ENCODE measurements at places on chromosomes 2 and 18.

- no peak for DNase-seq
Observed at GRCh38 chr2:175462246-175462645, 280.7 kb upstream of the ATP5MC3 start.

GRCh38 chr2:22894761-22895160 lies 490.2 kb upstream of the KLHL29 start:
- no peak for DNase-seq

DNA sequence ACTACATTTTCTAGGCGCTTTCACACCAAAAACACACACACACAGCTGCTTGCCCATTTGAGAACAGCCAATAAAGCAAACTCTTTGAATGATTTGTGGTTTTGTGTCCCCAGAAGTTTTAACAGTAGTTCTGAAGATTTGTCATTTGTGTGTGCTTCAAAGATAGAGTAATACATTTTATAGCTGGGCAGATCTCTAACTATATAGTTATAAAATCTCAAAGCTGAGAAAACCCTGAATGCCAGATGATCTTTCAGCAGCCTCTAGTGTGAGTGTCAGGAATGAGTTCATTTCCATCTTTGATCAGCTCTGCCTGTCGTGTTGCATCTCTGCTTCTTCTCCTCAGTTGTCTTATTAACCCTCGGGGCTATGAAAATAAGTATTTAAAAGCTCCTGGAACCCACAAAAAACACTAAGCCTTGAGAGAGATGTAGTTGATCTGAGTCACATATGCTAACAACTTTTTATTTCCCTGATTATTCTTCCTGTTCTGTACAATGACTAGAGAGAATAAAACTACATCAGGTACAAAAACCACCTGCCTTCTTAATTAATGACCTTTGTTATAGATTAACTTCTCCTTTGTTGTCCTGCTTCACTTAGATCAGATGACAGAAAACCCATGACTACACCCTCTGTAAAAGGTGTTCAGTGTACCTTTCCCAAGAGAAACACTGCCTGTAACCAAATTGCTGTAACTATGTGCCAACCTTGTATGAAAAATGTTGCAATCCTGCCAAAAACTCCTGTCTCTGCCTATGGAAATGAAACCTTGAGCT lies 30.0 kb upstream of the SLC3A1 start:
- no peak for DNase-seq

DNA sequence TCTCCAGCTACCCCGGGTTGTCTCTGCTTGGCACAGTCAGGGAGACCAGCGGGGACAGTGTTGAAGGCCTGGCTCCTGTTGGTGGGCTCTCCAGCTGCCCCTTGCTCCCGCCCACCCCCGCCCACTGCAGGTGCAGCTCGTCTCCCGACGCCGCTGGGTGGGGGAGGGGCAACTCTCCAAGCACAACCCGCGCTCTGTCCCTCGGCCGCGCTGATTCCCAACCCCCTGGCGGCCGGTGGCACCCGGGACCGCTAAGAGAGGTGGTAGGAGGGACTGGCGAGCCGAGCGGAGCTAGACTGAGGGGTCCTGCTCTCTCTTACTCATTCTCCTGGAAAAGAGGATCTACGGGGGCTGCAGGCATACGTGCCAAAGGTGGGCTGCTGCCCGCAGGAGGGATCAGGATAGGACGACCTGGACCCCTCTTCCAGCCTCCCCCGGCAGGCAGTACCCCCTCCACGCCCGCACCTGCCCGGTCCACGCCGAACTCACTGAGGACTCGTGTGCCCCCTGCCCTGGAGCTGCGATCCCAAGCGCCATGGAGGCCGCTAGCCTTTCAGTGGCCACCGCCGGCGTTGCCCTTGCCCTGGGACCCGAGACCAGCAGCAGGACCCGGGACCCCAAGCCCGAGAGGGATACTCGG lies 44.5 kb downstream of the DDX18 start:
- DNase-seq, result no peak

DNA sequence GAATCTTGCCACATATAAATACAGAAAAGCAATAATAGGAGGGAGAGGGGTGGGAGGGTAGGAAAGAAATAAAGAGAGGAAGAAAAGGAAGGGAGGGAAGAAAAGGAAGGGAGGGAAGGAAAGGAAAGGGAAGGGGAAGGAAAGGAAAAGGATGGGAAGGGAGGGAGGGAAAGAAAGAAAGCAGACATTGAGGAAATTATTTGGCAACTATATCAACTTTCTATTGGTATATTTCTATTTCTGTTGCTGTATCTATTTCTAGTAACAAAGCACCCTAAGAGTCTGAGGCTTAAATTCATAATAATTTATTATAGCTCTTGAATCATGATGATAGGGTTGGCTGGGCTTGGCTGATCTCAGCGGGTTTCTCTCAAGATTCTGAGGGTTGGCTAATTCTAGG lies 648.0 kb downstream of the CCDC85A start:
- no peak for DNase-seq

- peak; percentile 12 for DNase-seq
Observed at GRCh38 chr18:74496508-74497323, 553 bp downstream of the CNDP2 start.

GRCh38 chr2:227308784-227309183 lies 16.3 kb upstream of the MFF start:
- DNase-seq, result no peak

- no peak for DNase-seq
Observed at GRCh38 chr2:1739322-1739957, 4.9 kb downstream of the PXDN start.

GRCh38 chr2:217672472-217672871 lies 330.3 kb downstream of the TNS1 start:
- no peak for DNase-seq

- no peak for DNase-seq
Observed at GRCh38 chr2:176917-177316, 86.9 kb downstream of the SH3YL1 start.

DNA sequence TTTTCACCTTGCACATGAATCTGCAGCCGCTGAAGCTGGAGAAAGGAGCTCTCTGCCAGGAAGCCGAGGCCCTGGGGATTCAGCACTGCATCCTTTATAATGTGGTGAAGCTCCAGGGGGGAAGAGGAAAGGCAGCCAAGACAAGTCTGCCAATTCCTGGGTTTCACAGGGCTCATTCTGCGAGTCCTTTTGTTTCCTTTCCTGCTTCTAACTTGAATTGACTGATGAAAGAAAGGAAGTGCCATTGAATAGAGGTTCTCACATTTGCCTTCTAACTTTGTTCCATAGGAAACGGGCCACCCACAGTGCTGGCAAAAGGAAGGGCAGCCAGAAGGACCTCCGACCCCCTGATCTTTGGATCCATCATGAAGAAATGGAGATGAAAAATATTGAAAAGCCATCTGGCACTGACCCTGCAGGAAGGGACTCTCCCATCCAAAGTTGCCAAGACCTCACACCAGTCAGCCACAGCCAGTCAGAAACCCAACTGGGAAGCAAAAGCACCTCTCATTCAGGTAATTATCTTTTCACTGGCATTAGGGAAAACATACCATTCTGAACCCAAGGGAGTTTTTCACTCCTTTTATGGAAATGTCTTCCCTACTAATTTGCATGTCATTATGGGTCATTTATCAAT lies 765.4 kb downstream of the MBD2 start:
- DNase-seq, result no peak

DNA sequence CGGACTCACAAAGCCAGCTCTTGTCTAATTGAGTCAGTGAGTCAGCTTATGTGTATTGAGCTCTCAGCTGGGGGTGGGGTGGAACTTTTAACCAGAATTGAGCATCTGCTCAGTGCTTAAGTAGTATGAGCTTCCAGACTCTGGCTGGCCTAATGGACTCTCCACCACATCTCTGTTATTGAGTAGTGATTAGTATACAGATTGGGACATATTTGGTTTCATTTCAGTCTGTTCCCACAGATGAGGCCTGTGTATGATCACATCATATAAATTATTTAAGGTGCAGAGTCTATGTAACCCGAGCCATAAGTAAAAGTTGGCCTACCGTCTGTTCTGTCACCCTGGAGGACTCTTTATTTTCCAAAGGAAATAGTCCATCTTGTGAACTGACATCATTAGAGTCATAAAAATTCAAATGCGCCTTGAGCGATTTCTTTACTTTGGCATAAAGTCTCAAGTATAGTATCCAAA lies 152.1 kb downstream of the THSD7B start:
- no peak for DNase-seq

GRCh38 chr2:226337941-226338600 lies 461.5 kb downstream of the IRS1 start:
- DNase-seq, result no peak

DNA sequence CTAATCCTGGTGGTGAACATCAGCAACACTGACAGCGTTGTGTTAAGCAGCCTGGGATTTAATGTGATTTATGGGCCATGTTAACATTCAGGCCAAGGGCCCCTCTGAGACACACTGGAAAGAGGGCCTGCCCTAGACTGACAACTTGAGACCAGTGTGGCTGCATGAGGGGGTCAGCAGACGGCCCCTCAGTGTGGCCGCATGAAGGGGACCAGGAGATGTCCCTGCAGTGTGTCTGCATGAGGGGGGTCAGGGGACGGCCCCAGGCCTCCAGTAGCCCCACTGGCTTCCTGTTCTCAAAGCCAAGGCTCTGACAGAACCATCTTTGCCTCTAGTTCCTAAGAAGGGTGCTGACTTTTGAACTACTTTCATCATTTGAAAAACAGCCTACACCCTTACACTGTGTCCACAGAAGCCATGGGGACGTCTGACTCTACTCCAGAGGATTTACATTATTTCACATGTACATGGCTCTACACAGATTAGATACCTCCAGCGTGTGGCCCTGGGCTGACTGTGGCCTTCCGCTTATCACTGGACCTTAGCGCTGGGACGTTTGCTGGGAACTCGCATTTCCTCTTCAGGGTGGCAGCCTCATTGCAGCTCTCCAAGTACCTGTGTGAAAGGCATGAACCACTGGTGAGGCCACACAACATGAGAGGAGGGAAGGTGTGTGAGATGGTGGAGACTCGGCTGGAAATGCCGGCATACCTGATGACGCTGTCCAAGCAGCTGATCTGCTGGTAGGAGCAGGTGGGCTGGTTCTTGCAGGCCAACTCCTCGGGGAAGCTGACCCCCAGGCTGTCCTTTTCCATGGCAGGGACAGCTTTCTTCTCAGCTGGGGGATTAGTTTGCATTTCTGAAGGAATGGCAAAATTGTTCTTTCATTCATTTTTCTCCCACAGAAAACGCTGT lies 18.2 kb upstream of the HES6 start:
- DNase-seq, result no peak

- DNase-seq, result no peak
Observed at GRCh38 chr2:64700133-64700809, 46.6 kb upstream of the SERTAD2 start.

DNA sequence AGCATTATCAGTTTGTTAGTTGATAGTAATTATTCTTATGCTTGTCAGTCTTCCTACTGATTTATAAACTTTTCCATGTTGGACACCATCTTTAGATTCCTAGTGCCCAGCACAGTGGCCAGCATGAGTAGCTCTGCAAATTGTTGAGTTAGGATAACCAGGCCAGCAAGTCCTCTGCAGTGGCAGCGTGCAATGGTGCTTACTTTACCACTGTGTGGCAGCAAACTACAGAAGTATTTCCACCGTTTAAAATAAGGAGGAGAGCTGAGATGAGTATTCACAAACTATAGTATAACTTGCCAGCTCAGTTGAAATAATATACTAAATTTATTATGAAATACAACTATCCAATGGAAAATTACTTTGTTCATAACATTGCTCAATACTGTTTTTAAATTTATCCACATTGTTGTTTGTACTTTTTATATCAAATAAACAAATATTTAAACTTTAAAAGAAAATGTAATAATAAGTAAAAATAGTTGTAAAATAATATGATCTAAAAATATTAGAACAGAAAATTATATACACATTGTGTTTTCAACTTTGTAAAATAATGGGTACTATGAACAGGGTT lies 9.3 kb upstream of the THADA start:
- DNase-seq, result peak; percentile 6

DNA sequence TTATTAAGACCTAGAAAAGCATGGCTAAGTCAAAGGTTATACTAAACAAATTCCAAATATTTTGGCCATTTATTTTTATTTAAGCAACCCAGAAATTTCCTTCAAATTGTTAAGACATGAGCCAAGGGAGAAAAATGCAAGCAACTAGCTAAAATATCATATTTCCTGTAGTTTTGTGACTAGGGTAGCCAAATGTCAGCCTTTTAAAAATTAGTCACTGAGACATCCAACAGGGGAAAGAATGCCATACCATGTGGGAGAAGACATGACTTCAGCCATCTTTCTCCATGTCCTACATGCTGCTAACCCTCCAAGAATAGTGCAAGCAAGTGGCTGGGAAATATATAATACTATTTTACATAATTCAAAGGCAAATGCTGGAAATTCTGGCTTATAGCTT lies 197.9 kb downstream of the DSEL start:
- no peak for DNase-seq

DNA sequence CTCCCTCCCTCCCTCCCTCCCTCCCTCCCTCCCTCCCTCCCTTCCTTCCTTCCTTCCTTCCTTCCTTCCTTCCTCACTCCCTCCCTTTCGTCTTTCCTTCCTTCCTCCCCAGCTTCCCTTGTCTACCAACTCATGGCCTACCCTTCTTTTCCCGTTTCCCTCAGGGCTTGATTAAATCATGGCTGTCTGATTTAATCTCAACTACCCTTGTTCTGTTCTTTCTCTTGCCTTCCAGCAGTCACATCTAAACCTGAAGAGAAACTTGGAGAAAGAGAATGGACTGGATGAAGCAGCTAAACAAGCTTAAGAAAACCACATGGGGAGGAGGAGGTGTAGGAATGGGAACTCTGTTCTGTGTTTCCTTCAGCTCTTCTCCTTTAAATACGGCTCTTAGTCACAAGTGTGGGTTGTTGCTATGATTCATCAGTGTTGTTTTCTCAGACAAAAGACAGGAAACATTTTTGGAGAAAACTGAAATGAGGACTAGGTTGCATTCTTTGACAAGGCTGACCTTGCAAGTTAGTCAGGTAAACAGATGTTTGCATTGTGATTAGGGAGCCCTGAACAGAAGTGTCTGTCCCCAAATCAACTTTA lies 177.9 kb downstream of the LRRTM1 start:
- DNase-seq, result no peak

Data from CD4-positive, alpha-beta T cell treated with Interleukin-6 at 100 ng/mL for 8 hours (primary cell).